Cortex of kidney (tissue), 1 donor: ENCODE measurements at places on chromosomes 5 and 9.

GRCh38 chr5:52360985-52361384 is 426.7 kb upstream of the ITGA1 start:
- no peak for DNase-seq

- no peak for DNase-seq
These were observed 83.0 kb downstream of the GRIA1 start for GRCh38 chr5:153573326-153574033.

- no peak for DNase-seq
These were observed 2.8 kb downstream of the SUSD3 start for GRCh38 chr9:93061260-93061751.

GRCh38 chr5:18072600-18072999 is 438.3 kb downstream of the TAF11L14 start:
- DNase-seq, result no peak

GRCh38 chr9:14993901-14994554 is 83.8 kb upstream of the FREM1 start:
- DNase-seq, result no peak

GRCh38 chr5:137342764-137343163 is 156.4 kb downstream of the SPOCK1 start:
- DNase-seq, result no peak

GRCh38 chr5:95029569-95030366 is 255.1 kb downstream of the MCTP1 start:
- no peak for DNase-seq

DNA sequence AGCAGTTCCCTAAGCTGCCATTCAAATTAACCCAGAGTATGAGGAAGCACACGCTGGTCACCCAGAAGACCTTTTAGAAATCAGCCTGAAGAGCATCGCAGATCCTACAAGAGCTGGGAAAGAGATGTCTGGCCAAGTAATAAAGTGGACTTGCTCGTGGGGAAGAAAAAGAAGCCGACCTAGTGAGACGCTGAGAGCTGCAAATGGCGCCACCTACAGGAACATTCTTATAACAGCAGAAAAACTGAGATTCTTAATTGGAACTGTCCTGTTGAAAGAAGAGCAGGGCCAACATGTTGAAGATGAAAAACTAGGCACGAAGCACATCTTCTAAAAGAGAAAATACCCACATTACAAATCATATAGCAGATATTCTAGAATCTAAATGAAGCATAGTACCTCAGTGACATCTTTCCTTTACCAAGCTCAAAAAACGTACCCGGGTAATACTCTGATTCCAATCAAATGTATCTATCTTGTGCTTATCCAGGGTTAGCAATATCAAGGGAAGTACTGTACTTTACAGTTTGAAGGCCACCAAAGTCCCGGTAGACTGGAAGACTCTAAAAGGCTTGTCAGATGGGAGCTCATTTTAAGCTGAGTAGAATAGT is 3.9 kb upstream of the GNAQ start:
- DNase-seq, result no peak

- no peak for DNase-seq
These were observed 261.5 kb downstream of the FANCC start for GRCh38 chr9:95055851-95056551.

GRCh38 chr5:9543311-9543920 is 2.5 kb downstream of the SEMA5A start:
- no peak for DNase-seq

DNA sequence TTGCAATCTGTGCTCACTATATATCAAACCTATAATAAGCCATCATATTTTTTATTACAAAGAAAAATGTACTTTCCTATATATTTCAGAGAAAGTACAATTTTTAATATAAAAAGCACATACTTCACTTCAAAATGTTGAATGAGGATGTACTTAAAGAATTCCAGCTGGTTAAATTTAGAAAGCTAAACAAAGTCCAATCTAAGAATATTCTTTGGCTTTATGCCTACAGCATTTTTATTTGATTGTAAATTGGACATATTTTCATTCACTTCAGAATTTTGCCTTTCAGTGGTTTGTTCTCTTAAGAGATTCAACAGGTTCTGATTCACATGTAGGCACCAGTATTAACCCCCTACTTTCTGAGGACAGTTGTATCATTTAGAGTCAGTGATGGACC is 533.8 kb downstream of the CAAP1 start:
- no peak for DNase-seq

DNA sequence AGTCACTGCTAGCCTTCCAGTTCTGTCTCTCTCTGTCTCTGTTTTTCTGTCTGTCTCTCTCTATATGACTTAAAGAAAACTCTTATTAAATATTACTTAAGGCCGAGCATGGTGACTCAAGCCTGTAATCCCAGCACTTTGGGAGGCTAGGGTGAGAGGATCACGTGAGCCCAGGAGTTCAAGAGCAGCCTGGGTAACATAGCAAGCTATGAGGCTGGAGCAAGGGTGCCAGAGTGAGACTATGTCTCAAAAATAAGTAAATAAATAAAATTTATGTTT is 1.7 kb upstream of the GBGT1 start:
- DNase-seq, result no peak

DNA sequence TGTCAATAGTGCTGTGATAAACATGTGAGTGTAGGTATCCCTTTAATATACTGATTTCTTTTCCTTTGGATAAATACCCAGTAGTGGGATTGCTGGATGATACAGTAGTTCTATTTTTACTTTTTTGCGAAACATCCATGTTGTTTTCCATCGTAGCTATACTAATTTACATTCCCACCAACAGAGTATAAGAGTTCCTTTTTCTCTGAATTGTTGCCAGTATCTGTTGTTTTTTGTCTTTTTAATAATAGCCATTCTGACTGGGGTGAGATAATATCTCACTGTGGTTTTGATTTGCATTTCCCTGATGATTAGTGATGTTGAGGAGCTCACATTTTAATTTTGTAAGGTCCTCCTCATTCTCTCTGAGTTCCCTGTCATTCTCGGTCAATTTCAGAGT is 71.1 kb upstream of the NFIL3 start:
- DNase-seq, result no peak
